ENCODE measurements at places on chromosomes 6 and 20.

DNA sequence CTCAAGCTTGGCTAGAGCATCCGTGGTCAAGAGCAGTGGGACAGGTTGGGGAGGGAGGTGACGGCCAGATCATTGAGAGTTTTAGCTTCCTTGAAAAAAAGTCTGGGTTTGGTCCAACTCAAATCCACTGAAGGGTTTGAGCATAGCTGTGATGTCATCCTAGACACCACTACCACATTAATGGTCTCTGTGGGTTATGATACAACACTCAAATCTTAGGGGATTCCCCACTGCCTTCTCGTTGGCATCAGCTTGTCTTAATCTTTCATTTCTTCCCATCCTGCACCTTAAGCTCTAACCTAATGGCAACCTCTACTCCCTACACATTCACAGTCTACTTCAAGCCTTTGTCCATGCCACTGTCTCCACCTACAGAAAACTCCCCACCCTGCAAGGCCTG, 77.3 kb downstream of the BMP6 start:
- no peak for DNase-seq

- no peak for DNase-seq
These were observed 8.4 kb upstream of the E2F1 start for GRCh38 chr20:33694639-33695012.

GRCh38 chr6:46528961-46529750, 37.9 kb upstream of the RCAN2 start:
- no peak for DNase-seq

GRCh38 chr6:132499757-132500156, 13.2 kb downstream of the STX7 start:
- DNase-seq, result no peak

GRCh38 chr6:48567016-48567415, 456.0 kb upstream of the PTCHD4 start:
- DNase-seq, result no peak

DNA sequence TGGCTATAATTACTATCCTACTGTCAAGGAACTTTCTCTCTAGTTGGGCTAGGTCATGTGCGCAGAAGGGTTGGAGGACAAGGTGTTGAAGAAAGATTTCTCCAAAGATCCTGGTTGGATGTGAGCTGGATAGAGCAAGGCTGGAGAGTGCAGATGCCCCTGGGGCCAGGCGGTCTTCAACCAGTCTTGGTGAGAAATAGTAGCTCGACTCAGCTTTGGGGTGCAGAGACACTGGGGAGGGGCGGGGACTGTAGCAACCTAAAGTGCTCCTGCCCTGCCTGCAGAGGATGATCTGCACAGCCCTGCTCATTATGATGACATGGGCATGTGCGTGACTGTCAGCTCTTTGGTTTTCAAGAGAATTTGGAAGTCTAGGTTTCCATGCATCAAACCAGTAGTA, 35.9 kb downstream of the PHACTR3 start:
- DNase-seq, result no peak

DNA sequence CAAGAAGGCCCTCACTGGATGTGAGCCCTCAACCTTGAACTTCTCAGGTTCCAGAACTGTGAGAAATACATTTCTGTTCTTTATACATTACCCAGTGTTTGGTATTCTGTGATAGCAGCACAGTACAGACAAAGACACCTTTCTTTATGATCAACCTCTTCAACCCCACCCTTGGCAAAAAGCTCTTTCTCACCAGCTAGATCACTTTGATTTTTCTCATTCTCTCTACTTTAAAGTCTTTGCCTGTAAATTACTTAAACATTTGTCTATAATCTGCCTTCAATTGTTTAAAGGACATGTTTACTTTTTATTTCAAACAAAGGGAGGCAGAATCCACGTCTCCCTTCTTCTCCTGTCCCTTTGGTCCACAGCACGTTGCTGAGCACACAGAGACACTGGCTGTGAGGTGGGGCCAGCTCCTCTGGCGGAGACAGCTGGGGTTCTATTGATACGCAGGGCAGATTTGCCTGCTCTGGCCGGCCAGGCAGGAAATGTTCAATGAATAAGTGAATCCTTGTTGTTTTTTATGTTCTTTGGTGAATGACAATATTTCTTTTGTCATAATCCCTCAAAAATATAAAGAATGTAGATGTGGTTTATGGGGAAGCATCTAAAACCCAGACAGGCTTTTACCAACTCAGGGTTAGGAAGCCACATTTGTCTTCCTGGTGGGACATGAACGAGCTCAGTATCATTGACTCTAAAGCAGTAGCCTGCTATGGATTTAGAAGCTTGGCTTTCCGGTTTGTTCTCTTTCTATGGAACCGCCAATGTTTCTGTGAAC, 52.9 kb downstream of the NEDD9 start:
- DNase-seq, result no peak

DNA sequence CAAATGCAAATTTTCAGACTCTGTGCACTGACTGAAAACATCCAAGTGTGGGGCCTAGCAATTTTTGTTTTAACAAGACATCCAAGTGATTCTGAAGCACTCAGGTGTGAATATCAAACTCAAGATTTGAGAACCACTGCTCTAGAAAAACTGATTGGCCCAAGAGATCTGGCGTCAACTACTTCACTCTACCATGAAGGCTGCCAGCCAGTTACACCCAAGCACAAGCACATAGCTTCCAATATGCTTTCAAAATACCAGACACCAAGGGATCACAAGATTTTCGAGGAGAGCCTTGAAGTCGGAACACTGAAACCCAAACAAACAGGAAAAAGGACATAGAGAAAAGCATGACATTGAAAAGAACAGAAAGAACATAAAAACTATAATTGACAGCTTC, 140.2 kb downstream of the PTCHD4 start:
- no peak for DNase-seq

DNA sequence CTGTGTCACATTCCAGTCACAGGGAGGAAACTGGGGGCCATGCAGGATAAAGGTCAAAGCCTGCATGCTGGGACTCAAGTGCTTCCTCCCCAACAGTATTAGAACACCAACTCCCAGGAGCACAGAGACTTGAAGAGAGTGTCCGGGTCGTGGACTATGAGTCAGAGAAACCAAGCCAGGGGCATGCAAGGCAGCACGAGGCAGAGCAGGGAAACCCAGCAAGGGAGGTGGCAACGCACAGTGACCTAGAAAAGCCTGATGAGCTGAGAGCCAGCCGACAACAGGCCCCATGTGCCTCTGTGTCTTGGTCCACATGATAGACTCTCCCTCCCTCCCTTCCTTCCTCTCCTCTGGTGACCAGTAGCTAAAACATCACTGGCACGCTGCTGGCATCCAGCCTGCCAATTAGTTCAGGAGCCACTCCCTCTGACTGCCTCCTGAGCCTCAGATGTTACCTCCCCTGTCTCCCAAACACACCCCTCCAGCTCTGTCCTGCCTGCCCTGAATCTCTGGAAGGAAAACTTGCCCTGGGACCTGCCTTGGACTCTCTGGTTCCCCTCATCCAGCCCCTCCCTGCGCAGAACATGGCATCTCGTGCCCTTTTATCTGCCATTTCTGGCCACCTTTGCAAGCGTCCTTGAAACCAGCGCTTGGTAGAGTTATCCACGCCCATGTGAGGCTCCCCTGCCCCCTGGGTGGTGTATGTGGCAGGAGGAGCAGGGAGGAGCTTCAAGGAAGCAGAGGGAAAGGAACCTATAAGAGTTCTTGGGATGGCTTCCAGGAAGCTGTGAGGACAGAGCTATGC, 16.2 kb upstream of the RNF39 start:
- no peak for DNase-seq

GRCh38 chr20:22728146-22728745, 143.9 kb upstream of the FOXA2 start:
- no peak for DNase-seq

GRCh38 chr6:92687278-92687677, 732.1 kb downstream of the EPHA7 start:
- DNase-seq, result no peak

- no peak for DNase-seq
These were observed 4.3 kb downstream of the CCDC167 start for GRCh38 chr6:37495244-37495934.

DNA sequence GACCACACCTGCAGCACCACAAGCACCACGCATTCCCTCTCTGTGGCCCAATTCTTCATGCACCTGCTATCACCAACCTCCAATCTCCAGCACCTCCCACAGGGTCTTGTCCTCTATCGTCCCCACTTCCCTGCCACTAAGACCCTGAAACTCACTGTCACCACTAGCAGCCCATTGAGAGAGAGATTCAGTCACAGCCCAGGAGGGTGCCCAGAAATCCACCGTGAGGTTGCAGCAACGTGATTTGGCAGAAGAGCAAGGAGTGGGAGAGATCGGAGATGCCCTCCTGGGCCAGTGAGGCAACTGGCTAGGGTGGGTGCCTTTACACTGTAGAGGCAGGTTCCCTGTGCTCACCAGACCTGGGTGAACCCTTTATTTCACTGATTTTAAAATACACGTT, 90.1 kb downstream of the ANKRD60 start:
- DNase-seq, result no peak

- DNase-seq, result peak; percentile 43
These were observed at the start of gene SYNGAP1 for GRCh38 chr6:33419580-33420490. Gene SYNGAP1, plus strand, starts transcription at chr6:33420065. Its CDS starts 200 bp downstream, at chr6:33420265.

GRCh38 chr6:16767765-16768476, 6.7 kb upstream of the ATXN1 start:
- no peak for DNase-seq

DNA sequence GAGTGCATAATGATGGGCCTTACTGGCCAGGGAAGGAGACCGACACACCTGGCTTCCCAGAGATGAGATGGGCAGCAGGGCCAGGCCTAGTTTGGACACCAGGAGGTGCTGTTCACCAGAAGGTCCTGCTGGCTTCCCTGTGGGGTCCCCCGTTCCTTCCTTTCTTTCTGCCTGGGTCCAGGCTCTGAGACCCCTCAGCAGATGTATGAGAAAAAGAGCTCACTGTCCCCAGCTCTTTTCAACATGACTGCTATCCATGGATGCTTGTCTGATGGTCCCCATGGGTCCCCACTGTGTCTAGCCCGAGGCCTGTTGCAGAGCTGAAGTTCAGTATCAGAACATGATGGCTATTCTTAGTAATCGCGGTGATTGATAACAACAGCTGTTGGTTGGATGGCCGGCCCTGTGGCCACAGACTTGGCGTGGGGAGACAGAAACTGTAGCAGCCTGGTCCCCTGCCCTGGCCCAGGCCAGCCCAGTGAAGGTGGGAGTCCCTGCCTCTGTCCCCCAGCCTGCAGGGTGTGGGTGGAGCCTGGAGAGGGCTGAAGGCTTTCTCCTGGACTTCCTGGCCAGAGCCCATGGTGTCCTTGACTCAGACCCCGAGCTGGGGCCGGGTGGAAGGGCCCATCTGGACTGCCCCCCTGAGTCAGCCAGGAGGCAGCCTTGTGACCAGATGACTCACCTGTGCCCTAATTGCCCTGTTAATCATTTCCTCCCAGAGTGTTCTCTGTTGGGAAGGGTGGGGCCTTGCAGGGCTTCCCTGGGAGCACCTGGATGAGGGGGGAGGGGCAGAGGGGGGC, 9.9 kb upstream of the BAK1 start:
- DNase-seq, result no peak

- DNase-seq, result no peak
These were observed 7.4 kb upstream of the TRIM39 start for GRCh38 chr6:30319146-30319835.

DNA sequence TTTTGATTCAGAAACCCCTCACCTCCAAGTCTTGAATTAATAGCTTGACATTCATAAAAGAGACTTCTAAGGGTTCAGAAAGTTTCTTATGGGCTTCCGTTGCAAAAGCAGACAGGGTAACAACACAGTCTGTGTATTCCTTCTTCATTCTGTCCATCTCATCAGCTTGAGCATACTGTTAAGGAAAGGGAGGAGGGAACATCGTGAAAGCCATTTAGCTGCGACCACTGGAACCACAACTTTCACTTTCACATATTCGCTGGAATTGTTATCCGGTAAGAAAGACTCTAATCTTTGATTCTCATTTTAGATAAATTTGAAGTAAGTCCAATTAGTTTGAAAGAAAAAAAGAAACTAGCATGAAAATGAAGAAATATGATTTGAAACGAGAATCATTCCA, 174.4 kb downstream of the SYNE1 start:
- DNase-seq, result no peak

- DNase-seq, result no peak
These were observed 199.8 kb downstream of the TENT5A start for GRCh38 chr6:81552644-81553043.

GRCh38 chr6:34423254-34423653, 2.6 kb downstream of the RPS10 start:
- DNase-seq, result no peak

DNA sequence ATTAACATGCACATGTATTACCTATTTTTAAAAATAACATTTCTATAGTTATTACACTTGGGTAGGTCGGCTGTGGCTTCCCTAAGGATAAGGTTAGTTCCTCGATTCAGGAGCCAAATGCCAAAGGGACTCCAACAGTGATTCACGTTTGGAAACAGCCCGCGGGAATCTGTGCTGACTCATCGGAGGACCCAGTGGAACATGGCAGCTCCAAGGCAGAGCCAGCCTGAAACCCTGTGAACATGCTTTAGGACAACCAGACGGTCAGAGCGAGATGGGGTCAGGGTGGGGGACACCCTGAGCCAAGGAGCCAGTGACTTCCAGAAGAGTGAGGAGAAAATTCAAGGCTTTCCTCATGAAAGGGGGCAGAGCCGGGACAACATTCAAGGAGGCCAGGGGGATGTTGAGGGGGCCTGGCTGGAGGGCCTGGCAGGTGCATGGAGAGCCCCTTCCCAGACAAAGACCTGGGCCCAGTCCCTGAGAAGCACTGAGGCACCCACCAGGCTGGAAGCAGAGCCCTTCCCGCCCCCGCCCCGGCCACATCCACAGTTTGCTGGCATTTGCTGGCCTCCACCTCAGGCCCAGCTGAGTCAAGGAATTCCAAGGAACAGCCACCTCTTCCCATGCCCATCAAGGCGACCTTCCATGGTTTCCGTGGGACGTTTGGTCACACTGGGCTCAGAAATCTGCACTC, 133.2 kb downstream of the SNX5 start:
- DNase-seq, result no peak

- DNase-seq, result peak; percentile 93
These were observed 110.4 kb upstream of the ARMC2 start for GRCh38 chr6:108737594-108738546.

DNA sequence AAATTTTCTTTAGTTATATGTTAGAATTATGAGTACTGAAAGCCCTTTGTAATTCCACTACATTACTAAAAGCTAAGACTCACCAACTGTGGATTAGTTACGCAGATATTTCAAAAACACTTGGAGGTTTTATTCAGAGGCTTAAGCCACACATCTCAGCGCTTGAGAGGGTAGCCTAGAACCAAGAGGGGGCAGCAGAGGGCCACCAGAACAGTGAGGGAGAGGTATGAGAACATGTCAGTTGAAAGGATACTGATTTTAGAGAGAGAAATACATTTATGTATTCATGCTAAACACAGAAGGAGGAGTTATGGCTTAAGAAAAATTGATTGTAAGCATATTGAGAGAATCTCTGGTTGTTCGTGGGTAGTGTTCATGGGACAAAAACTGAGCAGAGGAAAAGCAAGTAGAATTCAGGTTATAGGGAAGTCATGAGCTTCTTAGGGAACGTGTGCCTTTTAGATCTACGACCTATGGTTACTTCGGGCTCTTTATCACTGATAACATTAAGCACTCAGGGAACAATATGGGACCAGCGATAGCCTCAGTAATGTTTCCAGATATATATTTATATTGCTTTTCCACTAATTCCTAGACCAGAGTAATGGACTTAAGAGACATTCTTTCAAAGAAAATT, 20.4 kb upstream of the SERINC1 start:
- DNase-seq, result peak; percentile 23
